ENCODE measurements at places on chromosomes 7 and 10.

DNA sequence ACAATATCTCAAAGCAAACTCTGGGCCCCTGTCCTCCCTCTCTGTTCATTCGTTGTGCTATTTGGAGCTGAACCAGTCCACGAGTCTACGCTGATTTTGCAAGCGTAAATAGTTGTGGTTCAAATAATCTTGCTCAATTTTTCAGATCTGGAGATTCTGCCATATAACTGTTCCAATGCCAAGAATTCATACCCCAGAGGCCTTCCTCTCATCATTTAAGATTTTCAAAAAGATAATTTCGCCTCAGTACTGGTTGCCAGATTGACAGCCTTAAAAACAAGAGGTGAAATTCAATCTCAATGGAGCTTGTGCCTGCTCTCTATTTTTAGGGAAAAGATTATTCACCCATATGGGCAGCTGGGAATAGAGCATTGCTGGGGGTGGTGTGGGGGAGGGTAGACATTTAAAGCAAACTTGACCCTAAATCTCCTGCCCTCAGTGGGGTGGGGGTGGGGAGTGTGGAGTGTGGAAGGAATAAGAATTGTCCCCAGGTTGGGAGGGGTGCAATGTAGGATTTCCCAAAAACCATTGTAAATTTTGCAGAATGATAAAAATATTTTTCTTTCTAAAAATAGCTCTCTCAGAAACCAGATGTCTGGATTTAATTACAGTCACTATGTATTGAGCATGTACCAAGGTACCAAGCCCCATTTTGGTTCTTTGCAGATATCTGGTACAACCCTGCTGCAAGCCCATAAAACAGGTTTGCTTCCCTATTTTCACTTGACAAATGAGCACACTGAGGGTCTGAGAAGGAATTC, 104.7 kb upstream of the EEPD1 start:
- no peak for DNase-seq

- no peak for DNase-seq
Observed at GRCh38 chr7:125399408-125399807, 469.8 kb upstream of the POT1 start.

DNA sequence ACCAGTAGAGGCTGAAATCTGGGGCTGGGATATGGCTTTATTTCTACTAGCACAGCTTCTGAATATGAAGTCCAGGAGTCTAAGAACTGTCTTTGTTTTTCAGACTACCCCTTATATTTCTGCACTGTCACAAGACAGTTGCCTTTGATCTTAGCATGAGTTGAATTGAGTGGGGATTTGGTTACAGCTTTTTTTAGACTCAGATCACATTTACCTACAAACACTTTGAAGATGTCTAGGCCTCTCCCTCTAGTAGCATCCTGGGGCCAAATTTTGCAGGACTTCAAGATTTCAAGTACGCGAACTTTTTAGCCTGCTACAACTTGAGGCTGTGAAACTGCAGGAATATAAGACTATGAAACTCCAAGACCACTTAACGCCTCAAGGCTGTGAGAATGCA, 240.2 kb downstream of the NEBL start:
- no peak for DNase-seq

DNA sequence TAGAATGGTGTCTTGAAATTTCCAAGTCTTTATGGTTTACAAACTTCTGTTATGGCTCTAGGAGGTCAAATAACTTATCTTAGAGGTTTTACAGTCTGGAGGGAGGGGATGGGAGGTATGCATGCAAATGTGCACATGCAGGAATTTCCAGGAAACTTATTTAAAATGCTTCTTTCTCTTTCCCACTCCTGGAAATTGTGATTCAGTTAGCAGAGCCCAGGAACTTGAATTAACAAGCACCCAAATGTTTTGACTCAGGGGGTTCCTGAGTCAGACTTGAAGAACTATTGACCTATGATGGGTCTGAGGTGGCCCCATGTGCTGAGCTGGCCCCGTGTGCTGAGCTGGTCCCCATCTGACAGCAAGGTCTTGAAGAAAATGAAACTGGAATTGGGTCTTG, 669.4 kb downstream of the INHBA start:
- no peak for DNase-seq

- no peak for DNase-seq
Observed at GRCh38 chr7:100038326-100038725, 11.2 kb upstream of the ZSCAN21 start.

DNA sequence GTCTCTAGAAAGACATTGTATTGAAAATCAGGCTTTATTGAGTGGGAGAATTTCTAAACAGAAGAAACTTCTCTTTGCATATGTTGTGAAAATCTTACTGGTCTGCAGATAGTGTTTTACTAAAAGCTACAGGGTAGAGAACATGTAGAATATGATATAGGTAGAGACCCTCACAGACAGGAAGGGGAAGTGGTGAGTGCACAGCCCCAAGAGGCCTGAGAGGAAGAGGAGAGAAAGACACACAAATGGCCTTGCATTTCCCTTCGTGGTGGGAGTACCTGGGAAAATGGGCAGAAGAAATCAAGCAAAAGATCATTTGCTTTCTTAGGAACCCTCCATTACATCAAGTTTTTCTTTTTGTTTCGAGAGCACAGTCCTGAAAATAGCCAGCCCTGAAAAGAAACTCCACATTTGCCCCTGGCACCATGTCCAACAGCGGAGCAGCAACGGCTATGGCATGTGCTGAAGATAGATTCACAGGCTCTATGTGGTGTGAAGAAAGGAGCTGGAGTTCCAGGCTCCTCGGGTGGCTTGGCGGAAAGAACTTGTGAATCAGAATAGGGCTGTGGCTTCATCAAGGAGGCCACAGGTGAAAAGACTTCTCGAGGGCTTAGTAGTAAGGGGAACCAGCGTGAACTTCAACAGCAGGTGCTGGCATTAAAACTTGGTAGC, 143.5 kb downstream of the CALCR start:
- DNase-seq: no peak

DNA sequence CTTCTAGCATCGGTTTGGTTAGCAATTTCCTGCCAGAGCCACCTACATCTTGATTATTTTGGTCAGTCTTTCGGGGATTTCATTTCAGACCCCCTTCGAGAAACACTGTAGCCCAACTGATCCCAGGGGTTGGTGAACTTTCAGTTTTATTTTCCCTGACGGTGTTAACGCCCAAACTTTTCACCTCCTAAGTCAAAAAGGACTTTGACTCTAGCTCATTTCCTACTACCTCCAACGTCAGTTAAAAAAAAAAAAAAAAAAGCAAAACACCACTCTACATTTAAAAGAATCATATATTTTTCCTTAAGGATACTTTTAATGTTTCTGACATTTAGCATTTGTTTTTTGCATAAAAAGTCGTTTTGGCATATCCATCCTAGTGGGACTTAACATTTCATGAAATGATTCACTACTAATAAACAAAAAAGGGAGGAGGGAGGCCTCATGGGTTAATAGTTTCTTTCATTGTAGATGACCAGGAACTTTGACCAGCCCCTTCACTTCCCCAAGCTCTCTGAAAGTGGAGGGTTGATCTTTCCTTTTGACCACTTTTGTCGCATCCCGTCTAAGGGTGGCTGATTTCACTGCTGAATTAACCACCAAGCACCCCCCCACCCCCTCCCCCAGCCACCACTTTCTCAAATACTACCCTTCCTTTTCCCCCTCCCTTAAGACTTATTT, 764 bp upstream of the TCF7L2 start:
- no peak for DNase-seq

GRCh38 chr7:80991654-80992053, 72.8 kb upstream of the SEMA3C start:
- DNase-seq: no peak

- DNase-seq: no peak
Observed at GRCh38 chr10:125782616-125783015, 7.0 kb upstream of the MMP21 start.

DNA sequence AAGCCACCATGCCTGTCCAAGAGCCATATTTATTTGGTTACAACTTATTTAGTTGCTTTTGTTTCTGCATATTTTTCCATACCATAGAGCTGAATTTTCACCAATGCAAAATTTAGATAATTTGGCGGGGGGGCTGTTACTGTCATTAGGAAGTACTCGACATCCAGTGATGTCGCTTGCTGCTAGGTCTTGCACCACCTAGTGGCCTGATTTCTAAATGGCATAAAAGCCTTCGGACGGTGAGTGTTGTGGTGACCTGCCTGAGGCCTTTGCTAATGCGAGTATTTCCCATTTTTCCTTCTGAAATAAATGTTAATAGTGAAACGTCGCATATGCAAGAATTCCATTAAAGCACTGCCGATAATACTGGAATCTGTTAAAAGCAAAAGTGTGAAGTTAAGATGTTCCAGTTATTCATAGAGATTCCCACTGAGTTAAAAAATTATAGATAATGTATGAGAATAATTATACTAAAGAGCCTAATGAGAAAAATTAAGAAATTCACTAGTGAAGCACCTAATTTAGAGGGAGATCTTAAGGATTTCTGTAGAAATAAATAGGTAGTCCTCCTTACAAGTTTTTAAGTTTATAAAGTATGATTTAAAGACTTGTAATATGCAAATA, 86.1 kb upstream of the DNAJB6 start:
- no peak for DNase-seq

DNA sequence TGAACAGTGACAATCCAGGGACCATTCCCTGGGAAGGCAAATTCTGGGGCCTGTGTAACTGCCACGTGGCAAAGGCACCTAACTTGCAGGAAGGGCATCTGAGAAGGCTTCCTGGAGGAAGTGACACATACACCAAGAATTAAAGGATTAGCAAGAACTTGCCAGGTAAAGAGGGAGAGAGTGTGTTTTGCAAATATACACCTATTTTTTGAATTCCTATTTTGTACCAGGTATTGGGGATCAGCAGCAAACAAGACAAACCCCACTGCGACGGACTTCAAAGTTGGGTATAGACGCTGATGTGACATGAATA, 206.5 kb upstream of the ZMIZ1 start:
- no peak for DNase-seq

DNA sequence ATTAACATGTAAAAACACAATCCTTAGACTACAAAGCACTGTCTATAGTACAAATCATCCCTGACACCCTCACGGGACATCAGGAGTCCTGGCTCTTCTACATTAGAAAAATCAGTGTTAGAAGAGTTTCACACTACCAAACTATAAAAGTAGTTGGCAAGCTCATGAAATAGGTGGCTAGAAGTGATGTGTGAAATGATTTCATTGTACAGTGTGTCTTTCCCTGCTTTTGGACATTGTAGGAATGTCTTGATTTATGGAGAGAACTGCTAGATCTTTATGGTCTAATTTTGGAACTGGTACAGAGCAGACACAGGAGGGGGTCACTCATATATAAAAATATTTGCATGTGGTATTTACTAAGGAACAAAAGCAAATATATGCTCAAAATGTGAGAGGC, 33.2 kb downstream of the SEMA3A start:
- no peak for DNase-seq

DNA sequence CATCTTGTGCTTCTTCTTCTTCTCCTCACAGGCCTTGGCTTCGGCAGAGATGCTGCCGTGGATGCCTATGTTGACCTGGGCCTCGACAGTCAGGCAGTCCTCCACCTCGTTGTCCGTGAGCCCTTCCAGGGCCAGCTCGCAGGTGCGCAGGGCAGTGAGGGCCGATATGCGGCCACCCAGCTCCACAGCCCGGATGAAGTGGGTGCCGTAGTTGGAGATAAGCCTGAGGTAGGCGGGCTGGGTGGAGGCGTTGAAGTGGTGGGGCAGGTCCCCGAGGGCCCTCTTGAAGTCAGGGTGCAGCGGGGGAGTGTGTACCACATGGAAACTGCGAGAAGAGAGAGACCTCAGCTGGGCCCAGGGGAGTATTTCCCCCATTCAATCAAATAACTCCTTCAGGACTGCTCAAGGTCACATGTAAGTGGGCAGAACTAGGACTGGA, 3.7 kb downstream of the PRF1 start:
- DNase-seq: no peak

DNA sequence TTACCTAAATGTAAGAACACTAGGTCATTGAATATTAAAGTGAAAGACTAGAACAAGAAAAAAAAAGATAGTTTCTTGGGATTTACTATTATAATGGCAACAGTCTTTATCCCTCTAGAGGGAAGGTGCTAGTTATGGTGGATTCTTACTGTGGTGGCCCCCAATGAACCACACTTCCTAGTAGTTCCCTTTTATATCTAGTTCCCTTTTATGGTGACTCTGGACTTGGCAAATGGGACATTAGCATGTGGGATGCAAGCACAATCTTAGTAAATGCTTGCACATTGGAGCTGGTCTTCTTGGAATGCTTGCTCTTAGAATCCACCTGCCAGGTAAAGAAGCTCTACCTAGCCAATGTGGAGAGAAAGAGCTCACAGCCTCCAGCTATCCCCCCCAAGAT, 430.2 kb downstream of the LRMDA start:
- no peak for DNase-seq

GRCh38 chr7:65342723-65343629, 30.7 kb upstream of the ZNF92 start:
- no peak for DNase-seq

DNA sequence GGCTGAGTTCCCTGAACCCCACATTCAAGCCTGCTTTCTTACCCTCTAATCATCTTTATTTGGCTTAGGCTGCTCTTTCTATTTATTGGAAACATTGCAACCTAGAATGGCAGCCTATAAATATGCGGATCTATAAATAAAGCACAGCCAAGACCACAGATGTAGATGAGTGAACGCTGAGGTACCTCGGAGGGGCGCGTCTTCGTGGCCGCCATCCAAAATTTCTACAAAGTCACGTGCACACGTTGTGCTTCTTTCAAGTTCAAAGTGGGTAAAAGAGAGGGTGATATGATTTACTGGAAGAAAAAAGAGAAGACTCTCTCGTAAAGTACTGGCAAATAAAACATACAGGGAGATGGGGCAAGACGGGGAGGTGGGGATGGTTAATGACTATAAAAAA, 132.6 kb upstream of the RSU1 start:
- DNase-seq: no peak

Data from stimulated activated CD8-positive, alpha-beta memory T cell treated with anti-CD3 and anti-CD28 coated beads, Interleukin-2, amount 100 ng/mL, for 1 hour (primary cell).